ENCODE measurements at places on chromosomes 13 and 19. TPM values are rescaled to one million over a fixed set of nuclear protein-coding genes. Genes with fewer than 3 reads are reported as not detected.

- H3K4me1 ChIP-seq, result no peaks in the 10 kb centered on the region
- H3K27ac ChIP-seq, result no peak overlapping the region
- no peak for DNase-seq
- H3K27me3 ChIP-seq, result no peaks in the 10 kb centered on the region
- peaks cover 15% of the 10 kb centered on the region for H3K36me3 ChIP-seq
Observed at GRCh38 chr19:55270172-55270942, 9.6 kb downstream of the HSPBP1 start.

DNA sequence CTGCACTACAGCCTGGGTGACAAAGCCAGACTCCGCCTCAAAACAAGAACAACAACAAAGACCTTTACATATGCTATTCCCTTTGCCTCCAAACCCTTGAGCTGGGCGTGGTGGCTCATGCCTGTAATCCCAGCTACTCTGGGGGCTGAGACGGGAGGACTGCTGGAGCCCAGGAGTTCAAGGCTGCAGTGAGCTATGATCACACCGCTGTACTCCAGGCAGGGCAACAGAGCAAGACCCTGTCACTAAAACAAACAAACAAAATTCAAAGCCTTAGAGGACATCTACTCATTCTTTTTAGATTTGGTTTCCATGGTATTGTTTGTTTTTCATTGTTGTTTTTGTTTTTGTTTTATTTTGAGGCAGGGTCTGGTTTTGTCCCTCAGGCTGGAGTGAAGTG, 7.8 kb downstream of the ACER1 start:
- H3K27me3 ChIP-seq, result no peaks in the 10 kb centered on the region
- H3K4me3 ChIP-seq, result no peak overlapping the region
- H3K27ac ChIP-seq, result no peak overlapping the region
- no peak for DNase-seq

- H3K36me3 ChIP-seq, result no peaks in the 10 kb centered on the region
- no peak for DNase-seq
- no peak overlapping the region for H3K27ac ChIP-seq
Observed at GRCh38 chr19:23098988-23099387, 17.8 kb upstream of the ZNF730 start.

Gene CYP4F8
- not detected for total RNA-seq

Measured in thoracic aorta (tissue), 2 donors.